Vagina (tissue), 2 donors: ENCODE measurements at places on chromosomes 13 and 19. TPM values are rescaled to one million over a fixed set of nuclear protein-coding genes. Genes with fewer than 3 reads are reported as not detected.

PALM3 gene
- 0.98 TPM for total RNA-seq

IZUMO2 gene
- total RNA-seq, result not detected

IGFL2 gene
- not detected for total RNA-seq

- DNase-seq, result no peak
Observed at GRCh38 chr13:110177790-110178189, 129.2 kb downstream of the COL4A1 start.

- no peak for DNase-seq
Observed at GRCh38 chr13:113029487-113030258, 60.7 kb downstream of the MCF2L start.

- no peak for DNase-seq
Observed at GRCh38 chr13:93284064-93284463, 57.5 kb downstream of the GPC6 start.

IGFLR1 gene
- 7.4 TPM for total RNA-seq

DNA sequence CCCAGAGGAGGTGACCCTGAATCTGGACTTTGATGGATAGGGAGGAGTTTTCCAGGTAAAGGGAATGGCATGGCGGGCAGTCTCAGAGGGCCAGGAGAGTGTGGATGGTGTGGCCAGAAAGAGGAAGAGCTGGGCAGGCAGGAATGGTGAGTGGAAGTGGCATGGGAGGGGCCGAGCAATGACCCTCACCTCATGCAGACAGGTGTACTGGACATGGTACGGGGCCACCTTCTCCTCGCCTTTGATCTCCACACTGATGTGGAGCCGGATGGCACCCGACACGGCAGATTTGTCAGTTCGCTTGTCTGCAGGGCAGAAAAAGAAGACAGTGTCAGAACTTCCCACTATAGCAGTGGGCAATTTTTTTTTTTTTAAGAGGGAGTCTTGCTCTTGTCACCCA lies 45.5 kb downstream of the UNC13A start:
- DNase-seq, result no peak

DNA sequence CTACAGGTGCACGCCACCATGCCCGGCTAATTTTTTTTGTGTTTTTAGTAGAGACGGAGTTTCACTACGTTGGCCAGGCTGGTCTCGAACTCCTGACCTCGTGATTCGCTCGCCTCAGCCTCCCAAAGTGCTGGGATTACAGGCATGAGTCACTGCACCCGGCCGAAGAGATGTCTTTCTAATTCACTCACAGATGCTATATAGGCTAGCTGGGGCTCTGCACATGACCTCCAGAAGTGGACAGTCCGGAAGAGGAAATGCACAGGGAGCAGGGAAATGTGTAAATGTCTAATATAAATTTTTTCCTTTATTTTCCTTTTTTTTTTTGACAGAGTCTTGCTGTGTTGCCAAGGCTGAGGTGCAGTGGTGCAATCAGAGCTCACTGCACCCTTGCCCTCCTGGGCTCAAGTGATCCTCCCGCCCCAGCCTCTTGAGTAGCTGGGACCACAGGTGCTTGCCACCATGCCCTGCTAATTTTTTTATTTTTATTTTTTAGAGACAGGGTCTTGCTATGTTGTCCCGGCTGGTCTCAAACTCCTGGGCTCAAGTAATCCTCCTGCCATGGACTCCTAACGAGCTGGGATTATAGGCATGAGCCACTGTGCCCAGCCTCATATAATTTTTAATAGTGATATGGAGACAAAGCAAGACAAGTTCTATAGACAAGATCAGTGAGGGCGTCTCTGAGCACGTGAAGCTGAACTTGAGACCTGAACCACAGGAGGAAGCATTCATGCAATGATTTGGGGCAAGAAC lies 8.4 kb downstream of the GIPC1 start:
- no peak for DNase-seq

- no peak for DNase-seq
Observed at GRCh38 chr19:6084821-6085220, 25.5 kb downstream of the RFX2 start.

DNA sequence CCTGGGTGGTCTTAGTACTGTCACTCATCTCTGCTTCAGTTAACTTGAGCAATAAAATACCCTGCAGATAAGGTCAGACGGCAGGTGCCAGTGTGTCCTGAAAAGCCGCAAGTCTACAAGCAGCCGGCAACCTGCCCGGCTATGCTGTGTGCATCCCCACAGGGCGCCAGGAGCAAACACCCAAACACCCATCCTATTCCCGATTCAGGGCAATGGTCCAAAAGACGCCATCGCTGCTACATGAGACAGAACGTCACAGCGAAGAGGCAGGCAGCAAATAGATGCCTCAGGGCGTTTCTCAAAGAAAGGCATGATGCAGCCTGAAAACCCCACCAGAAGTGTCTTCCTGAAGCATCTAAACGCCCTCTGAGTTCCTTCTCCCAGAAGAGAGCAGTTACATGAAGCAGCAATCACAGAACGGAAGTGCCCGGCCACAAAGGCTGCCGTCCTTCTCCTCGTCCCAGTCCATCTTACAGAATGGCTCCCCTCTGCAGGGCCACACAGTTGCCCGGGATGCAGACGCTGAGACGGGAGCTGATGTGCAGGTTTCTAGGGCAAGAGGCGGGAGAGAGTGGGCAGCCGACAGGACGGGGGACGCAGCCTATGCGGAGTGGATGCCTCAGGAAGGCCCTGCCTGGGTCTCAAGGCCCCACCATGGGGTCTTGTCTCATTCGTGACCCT lies 35.1 kb downstream of the RASA3 start:
- DNase-seq, result no peak

PLK5 gene
- 0.49 TPM for total RNA-seq

- DNase-seq, result no peak
Observed at GRCh38 chr19:52188822-52189734, 774 bp upstream of the PPP2R1A start.

- no peak for DNase-seq
Observed at GRCh38 chr13:98813993-98814392, 61.5 kb upstream of the SLC15A1 start.

DNA sequence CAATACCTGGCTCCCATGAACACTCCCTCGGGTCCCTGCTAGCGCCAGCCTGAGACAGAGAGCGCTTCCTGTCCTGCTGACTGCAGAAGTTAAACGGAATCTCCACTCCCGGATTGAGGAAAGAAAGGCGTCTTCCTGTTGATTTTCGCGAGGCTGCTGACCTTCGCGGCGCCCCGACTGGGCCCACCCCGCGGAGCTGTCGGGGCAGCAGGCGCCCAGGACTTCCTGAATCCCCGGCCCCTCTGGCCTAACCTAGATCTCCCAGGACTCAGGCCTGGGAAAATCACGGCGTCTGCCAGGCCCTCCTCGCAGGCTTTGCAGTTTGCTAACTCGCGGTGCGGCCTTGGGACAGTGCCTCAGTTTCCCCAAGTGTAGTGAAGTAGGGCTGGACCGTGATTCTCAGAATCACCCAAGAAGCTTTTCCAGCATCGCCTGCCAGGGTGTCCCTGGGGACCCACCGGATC lies 108.8 kb downstream of the KCTD15 start:
- DNase-seq, result no peak

GRCh38 chr13:41905600-41906254 lies 55.2 kb downstream of the VWA8 start:
- DNase-seq, result no peak

DNA sequence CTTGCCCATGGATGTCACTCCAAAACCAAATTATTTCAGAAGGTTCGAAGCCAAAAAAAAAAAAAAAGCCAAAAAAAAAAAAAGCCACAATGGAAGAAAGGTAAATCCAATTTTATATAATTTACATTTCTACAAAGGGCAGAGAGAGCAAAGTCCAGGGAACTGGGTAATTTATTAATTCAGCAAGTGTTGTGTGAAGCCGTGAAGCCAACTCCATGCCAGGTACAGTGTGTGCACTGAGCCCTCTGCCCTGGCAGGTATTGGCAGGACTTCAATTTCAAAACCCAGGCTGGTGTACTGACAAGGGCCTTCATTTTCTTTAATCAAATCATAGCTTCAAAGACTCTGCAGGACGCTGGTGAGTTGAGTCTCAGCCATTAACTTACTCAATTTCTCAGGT lies 5.5 kb upstream of the RFPL4A start:
- DNase-seq, result no peak

GRCh38 chr19:11480715-11481533 lies at the start of gene ELAVL3:
Gene ELAVL3, minus strand, starts transcription at chr19:11481046. Its CDS starts 438 bp downstream, at chr19:11480608.
- DNase-seq, result no peak

ANGPTL8 gene
- not detected for total RNA-seq

FAM216B gene
- not detected for total RNA-seq

GZMM gene
- not detected for total RNA-seq

- no peak for DNase-seq
Observed at GRCh38 chr13:99289271-99289670, 17.9 kb downstream of the GPR183 start.

DNA sequence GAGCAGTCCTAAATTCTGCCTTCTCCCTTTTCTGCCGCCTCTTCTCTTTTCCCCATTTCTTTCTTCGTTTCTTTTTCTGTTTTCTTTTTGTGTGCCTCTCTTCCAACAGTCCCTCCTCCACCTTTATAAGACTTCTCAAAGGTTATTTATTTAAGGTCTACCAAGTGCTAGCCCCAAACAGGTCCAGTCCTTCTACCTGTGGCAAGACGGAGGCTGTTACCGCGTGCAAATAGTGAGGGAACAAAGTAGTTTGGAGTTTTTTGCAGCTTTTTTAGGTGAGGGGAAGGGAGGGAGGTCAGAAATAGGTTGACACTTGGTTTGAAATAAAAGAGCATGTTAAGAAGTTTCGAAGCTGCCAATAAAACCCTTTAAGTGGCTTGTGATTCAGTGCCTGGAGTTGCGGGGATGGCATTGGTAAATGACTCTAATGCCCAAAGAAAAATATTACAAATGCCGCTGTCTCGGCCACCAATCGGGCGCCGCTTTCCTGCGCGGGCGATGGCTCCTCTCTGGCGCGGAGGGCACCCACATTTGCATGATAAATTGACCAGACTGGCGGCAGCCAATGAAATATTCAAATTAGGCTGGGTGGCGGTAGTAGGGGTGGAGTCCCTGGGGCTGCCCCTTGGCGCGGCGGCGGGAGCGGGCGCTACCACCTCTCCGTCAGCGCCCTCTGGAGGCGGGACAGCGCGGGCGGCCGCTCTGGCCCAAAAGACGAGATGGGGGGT lies 7.5 kb upstream of the TSHZ3 start:
- DNase-seq, result no peak

CGB1 gene
- total RNA-seq, result not detected

DNA sequence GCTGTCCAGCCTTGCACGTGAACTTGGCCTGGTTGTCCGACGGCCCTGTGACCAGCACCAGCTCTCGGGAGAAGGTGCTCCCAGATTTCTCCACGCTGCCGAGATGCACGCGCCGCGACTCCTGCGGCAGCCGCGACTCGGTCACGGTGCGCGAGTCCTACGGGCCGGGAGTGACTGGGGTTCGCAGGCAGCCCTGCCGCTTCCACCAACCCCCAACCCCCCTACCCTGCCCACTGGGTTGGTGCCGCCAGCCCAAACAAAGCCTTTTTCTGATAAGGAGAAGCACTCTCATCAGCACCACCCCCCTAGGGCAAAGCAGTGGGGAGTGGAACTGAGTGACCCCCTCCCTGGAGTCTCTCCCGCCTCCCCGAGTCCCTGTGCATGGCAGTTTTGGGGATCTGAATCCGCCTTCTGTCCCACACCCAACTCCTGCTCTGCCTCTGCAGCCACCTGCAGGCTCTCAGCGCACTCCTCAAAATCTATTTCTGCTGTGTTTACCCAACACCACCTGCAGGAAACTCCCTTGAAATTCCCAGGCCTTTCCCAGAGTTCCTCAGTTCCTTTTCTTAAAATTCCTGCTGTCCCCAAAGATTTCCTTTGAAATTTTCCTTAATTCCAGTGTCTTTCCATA lies 6.2 kb downstream of the NPHS1 start:
- DNase-seq, result no peak

NLRP4 gene
- not detected for total RNA-seq

DNA sequence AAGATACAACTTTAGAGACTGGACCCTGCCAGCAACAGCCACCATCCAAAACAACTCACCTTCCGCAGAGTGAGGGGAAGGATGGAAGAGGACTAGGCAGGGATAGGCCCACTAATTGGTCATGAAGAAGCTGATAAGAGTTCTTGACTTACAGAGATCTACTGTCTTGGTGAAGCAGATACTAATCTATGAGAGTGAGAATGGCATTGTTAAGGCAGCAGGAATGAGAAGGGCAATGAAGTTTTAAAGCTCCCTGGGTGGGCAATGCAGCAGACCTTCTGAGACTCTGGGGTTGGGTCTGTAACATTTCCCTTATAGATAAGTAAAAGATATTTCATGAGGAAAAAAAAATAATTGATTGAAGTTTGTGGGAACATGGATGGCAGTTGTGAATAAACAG lies 63.7 kb downstream of the KLF12 start:
- no peak for DNase-seq

GRCh38 chr19:51103926-51104341 lies 4.3 kb downstream of the CTU1 start:
- DNase-seq, result no peak

USHBP1 gene
- 20.4 TPM for total RNA-seq

DNA sequence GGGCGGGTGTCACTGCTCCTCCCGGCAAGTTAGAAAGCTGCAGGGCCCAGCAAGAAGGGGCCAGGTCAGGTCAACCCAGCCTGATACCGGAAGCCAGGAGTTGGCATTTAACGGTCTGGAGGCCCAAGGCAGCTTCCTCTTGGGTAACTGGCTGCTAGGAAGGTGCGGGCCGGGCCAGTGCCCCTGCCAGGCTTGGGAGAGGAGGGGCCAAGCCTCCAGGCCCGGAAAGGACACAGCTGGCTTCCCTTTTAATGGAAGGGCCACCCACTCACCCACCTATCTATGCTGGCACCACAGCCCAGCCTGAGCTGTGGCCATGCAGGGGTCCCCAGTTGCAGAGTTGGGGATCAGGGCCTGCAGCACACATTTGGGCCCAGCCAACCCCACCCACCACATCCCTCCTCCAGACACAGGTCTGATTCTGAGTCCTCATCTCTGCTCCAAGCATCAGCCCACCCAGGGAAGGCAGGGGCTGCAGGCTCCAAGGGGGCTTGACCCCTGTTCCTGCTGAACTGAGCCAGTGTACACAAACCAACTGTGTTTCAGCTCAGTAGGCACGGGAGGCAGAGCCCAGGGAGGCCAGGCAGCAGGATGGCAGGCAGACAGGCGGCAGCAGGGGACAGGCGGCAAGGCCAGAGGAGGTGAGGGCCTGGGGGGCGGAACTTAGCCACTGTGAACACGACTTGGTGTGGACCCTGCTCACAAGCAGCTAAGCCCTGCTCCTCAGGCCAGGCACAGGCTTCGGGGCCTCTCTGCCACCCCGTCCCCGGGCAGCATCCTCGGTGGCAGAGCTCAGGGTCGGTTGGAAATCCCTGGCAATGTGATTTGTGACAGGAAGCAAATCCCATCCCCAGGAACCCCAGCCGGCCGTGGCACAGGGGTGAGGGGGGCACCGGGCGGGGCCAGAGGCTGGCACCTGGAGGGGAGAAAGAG lies 40.8 kb downstream of the ZSWIM4 start:
- DNase-seq, result peak; percentile 88

CACNA1A gene
- total RNA-seq, result 8.6 TPM
